Head of caudate nucleus (tissue), 42 donors: ENCODE measurements at places on chromosomes 3 and 15.

DNA sequence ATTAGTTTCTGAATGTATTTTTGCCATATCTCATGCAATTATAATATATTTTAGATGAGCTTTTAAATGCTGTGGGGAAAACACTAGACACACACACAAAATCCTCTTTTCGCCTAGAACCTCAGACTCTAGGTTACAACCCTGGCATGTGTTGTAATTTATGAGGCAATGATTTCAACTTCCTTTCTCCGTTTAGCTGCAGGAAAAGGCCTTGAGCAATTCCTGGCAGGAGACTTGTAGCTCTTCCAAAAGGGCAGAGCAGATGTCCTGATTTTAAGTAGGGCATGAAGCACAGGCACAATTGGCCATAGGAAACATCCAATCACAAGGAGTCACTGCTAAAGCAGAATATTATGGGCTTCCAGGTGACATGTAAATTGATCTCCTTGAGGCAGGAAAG is 82.0 kb downstream of the GPR156 start:
- no peak for DNase-seq

DNA sequence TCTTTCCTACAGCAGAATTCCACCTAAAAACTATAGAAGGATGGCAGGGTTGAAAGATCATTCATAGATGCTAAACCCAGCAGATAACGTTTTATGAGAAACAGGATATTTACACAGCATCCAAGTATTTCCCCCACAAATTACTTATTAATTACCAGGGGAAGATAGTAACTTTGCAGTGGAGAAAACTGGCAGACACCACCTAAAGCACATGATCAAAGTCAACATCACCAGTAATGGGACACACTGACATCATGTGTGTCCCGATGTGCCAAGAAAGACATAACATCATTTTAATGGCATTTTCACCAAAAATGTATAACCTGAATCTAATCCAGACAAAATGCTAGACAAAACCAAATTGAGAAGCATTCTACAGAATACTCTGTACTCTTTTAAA is 220.4 kb upstream of the THBS1 start:
- DNase-seq = no peak

DNA sequence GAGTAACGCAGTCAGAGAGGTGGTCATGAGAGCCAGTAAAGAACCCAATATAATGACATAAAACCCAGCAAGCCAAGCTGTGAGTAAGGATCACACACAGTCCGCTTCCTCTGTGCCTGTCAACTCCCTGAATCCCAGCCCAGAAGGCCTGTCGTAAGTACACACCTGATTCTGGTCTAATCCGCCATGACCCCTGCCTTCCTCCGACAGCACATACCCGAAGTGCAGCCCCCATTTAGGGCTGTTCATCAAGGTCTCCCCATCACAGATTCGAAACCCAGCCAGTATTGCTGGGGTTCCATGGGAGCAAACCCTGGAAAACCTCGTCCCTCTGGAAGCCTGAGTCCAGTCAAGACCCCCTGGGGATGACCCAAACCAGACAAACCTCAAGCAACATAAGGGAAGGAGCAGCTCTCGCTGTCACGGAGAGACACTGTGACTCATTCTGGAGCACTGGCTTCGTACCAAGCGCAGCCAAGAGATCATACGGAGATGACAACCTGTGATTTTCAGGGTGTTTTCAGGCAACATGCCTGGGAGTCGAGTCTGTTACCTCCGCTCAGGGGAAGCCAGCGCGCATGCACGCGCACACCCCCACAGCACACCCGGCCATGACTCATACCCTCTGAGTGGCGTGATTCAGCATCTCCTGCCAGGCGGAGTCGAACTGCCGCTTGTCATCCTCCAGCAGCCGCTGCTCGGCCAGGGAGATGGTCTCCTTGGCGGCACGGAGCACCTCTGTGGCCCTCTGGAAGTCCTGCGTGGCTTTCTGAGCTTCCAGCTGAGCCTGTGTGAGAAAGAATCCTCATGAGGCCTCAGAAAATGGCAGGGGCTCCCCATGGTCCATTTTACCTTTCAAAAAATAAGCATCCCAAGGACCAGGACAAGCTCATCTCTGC is 63.0 kb downstream of the SH3BP5 start:
- DNase-seq = peak; percentile 83

- DNase-seq = no peak
These were observed 139.9 kb downstream of the SRGAP3 start for GRCh38 chr3:9109568-9109914.

GRCh38 chr3:182618981-182619591 is 174.2 kb upstream of the ATP11B start:
- DNase-seq = no peak
